Fibroblast of lung (primary cell): ENCODE measurements at places on chromosomes 16 and 17.

DNA sequence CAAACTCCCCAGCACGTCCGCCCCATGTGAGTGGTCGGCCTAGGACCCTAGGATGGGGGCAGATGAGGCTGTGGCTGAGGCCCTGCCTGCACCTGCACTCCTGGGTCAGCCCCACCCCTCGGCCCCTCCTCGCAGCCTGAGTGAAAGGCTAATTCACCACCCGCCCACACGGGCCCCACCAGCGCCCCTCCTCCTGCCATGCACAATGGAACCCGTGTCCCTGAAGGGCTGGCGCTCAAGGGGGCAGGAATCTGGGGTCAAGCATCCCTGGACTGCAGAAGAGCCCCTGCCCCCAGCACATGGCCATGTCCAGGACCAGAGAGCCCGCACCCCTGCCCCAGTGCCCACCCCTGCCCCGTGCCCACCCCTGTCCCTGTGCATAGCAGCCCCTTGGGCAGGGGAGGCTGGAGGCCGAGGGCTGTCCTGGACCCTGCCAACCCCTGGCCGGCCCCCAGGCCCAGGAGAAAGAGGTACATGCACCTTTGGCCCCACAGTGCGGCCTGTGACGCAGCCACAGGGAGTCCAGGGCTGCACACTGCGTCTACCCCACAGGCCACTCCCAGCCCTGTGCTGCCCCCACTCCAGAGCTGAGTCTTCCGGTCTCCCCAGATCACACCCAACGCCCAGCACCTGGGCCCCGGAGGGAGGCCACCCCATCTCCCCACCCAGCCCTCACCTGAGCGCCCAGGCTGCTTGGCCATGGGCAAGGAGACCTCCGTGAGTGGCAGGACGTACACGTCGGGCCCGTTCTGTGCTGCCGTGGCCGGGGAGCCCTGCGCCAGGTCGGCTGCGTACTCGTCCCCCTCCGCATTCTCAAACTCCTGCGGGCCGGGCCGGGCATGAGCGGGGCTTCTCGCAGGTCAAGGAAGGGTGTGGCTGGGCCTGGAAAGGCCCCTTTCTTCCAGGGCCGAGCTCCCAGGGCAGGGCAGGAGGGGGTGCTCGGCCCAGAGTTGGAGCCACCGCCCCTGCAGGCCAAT lies 34.6 kb upstream of the PVALEF start:
- DNase-seq = no peak

- no peak for DNase-seq
Measured at GRCh38 chr16:86862595-86863280, 284.4 kb downstream of the FOXL1 start.

DNA sequence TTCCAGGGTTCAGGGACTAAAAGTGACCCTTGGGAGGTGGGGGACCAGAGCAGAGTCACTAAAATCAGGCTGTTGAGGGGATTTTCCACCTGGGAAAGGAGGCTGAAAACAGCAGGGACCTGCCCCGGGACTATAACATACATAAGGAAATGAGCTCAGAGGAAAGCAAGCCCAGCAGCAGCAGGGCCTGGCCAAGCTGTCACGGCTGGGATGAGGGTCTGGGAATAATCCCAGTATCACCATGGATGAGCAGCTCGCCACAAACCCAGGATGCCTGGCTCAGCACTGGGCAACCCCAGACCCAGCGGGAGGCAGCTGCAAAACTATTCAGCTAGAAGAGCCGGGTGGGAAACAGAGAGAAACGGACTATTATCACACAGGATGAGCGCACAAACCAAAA lies 72.4 kb downstream of the RPH3AL start:
- no peak for DNase-seq

GRCh38 chr16:79550373-79550772 lies 50.2 kb downstream of the MAF start:
- DNase-seq = no peak

DNA sequence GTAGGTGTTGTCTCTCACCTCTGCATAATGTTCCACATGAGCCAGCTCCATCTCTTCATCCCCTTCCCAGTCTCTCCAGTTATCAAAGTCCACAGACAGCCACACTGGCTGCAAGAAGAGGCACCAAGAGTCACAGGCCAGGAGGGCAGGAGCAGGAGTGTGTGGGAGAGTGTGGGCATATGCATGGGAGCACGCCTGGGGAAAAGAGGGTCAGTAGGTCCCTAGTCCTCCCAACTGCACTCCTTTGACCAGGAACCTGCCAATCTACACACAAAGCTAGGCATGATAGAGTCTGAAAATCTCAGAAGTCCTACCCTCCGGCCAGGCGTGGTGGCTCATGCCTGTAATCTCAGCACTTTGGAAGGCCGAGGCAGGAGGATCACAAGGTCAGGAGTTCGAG lies 7.3 kb upstream of the AARSD1 start:
- DNase-seq = no peak

GRCh38 chr16:76756951-76757350 lies 434.0 kb upstream of the MON1B start:
- DNase-seq = peak; percentile 1

DNA sequence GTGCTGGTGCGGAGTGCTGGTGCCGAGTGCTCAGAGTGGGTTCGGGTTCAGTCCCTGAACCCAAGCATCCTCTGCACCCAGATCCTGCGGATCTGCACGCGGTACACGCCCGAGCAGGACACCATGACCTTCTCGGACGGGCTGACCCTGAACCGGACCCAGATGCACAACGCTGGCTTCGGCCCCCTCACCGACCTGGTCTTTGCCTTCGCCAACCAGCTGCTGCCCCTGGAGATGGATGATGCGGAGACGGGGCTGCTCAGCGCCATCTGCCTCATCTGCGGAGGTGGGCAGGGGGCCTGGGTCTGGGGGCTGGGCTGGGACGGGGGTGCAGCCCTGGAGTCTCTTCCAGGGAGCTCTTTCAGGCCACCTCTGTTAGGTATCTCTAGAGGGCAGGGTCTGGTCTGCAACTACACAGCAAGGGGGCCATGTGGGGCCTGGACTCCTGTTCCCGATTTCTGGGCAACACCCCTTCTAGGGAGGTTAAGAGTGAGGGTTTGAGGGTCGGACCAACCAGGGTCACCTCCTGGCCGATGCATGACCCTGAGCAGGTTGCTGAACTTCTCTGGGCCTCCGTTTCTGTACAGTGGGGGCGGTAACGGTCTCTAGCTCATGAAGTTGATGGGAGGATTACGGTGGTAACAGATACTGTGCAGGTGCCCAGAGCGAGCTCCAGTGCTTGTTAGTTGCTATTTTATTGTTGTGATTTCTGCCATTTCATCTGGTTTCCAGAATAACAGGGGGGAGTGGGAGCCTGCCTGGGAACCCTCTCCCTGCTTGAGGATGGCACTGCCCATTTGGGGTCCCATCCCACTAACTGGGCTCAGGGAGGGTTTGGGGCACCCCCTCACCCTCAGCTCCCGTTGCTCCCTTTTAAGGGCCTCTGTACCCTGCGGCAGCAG lies 10.1 kb downstream of the GJD3 start:
- no peak for DNase-seq

DNA sequence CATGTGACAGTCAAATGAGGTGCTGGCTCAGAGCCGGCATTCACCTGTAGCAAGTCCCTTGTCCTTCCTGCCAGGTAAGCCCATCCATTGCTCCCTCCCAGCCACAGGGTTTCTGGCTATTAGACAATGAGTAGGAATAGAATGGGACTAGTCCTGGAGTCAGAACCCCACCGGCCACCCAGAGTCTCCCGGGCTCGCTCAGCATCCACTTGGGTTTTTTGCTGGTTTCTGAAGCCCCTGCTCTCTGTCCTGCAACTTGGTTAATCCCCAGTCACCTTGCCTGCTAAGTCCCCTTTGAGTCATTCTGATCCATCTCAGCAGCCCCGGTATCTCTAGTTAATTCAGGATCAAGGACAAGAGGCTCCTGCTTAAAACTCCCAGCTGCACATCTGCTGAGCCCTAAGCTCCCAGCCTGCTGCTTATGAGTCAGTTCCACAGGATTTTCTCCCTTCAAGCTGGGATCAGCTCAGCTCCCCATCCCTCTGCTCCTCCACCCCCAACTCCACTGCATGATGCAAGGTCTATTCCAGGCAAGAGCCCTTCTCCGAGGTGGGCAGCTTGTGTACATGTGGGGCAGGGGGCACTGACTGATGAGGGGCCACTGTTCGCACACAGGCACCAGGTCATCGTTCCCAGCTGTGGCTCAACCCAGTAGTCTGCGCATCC lies 19.9 kb upstream of the MRPS23 start:
- DNase-seq = peak; percentile 94

DNA sequence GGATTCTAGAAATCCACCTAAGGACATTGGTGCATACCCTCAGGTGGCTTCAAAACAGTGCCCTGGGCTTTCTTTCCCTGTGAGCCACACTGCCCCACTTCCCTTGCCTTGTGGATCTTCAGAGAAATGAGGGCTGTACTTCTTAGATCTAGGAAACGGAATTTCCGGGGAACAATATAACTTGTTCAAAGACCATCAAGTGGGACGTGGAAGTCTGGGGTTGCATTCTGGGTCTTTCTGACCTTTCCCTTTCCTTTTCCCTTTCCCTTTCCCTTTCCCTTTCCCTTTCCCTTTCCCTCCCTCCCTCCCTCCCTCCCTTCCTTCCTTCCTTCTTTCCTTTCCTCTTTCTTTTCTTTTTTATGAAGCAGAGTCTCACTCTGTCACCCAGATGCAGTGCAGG lies 97.1 kb upstream of the SALL1 start:
- DNase-seq = no peak

DNA sequence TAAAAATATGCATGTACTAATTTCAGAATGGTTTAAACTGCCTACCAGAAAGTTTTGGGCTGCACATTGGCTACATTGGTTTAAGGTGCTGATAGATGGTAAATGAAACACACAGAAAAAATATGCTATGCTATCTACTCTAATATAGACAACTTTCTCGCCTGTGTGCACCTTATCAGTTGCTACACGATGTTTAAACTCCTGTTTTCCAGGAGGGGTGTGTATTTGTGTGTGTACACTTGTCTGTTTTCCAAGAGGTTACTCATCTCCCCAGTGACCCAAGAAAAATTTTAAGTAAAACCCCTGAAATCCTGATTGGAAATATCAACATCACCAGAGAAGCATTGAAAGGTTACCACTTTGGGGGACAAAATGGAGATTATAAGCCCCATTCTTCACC lies 21.6 kb upstream of the PSMC5 start:
- DNase-seq = no peak

DNA sequence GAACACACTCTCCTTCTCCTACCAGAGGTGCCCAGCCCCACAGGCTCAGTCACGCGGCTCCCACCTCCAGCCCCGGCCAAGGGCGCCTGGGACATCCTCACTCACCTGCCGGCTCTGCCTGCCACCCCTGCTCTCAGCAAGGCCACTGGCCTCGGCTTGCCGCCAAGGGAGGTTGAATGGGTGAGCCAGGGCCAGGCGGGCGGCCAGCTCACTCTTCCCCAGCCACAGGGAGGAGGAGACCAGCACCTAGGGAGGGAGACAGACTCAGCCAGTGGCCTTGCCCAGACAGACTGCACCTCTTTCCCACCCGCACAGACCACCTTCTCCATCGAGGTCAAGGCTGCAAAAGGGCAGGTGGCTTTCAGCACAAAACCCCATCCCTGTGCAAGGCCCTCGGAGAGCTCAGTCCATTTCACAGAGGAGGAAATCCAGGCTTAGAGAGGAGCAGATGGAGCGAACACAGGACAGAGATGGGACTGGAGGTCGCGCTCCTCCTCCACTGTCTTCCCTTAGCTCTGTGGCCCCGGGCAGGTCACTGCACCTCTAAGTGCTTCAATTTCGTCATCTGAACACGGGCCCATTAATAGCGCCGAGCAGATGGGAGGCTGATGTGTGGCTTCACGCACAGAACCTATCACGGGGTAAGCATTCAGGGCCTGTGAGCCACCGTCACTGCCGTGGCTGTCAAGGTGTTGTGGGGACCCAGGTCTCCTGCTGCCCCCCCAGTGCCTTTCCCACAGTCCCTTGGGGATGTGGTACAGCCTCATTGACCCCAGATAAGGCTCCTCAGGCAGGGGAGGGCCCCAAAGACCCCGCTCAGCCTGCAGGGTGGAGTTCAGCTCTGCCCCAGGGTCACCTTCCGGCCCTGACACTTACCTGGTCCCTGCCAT lies 56.1 kb downstream of the RMI2 start:
- no peak for DNase-seq

- DNase-seq = no peak
Measured at GRCh38 chr17:34580685-34581445, 1.5 kb downstream of the TMEM132E start.
